ENCODE measurements at places on chromosomes 12 and 14. TPM values are rescaled to one million over a fixed set of nuclear protein-coding genes. Genes with fewer than 3 reads are reported as not detected.

GRCh38 chr12:13165617-13166041, 30.9 kb upstream of the EMP1 start:
- DNase-seq: peak; percentile 75

DNA sequence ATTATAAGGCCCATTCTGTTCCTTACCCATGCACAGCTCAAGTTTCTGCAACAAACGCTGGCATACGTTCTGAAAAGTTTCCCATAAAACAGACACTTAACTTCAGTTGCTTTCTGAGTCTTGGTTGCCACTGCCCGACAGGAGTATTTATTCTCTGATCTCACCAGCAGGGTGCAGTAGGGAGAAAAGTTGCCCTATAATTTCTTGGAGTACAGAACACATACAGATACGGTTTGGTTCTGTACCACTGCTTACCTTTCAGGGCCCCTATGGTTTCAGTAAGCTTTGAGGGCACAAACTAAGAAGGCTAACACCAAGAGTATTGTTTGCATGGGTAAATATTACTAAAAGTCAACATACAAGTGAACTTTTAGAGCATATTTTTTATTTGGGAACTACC, 77.9 kb downstream of the SPATA7 start:
- no peak for DNase-seq

- no peak for DNase-seq
These were observed 101.8 kb downstream of the CAND1 start for GRCh38 chr12:67370979-67371378.

- DNase-seq: no peak
These were observed 7.8 kb upstream of the ART4 start for GRCh38 chr12:14850929-14851663.

Gene KCNH3
- 0.08 TPM for total RNA-seq

Measured in fibroblast of the aortic adventitia (primary cell).